ENCODE measurements at places on chromosomes 7 and 10. TPM values are rescaled to one million over a fixed set of nuclear protein-coding genes. Genes with fewer than 3 reads are reported as not detected.

The GPR26 gene
- not detected for total RNA-seq

The COPS6 gene
- 158 TPM for total RNA-seq

The UTF1 gene
- total RNA-seq: not detected

The SPDYE8 gene
- not detected for total RNA-seq

The NXPH1 gene
- total RNA-seq: not detected

The SPDYE2 gene
- not detected for total RNA-seq

The SFXN2 gene
- total RNA-seq: 11.7 TPM

The EBF3 gene
- 0.36 TPM for total RNA-seq

The MMRN2 gene
- total RNA-seq: 0.56 TPM

The SFRP4 gene
- not detected for total RNA-seq

The AQP1 gene
- 0.18 TPM for total RNA-seq

The ADCY1 gene
- 0.18 TPM for total RNA-seq

The SPAG6 gene
- not detected for total RNA-seq

The BHLHA15 gene
- total RNA-seq: not detected

The LIPM gene
- not detected for total RNA-seq

The DIP2C gene
- 8.6 TPM for total RNA-seq

The LIPF gene
- not detected for total RNA-seq

The HTR5A gene
- total RNA-seq: not detected

The GALNT17 gene
- not detected for total RNA-seq

The CAMK2B gene
- total RNA-seq: 0.18 TPM

The C7orf57 gene
- not detected for total RNA-seq

The EFCAB10 gene
- total RNA-seq: not detected

The TFPI2 gene
- 48.9 TPM for total RNA-seq

The RGR gene
- not detected for total RNA-seq

The TFEC gene
- total RNA-seq: 0.28 TPM

The SCART1 gene
- 0.28 TPM for total RNA-seq

The INA gene
- 6.4 TPM for total RNA-seq

The PAX4 gene
- total RNA-seq: not detected

The CXCL12 gene
- 15.8 TPM for total RNA-seq

The GIMAP5 gene
- total RNA-seq: not detected

The FAM24B gene
- 1.6 TPM for total RNA-seq

The ZNF503 gene
- total RNA-seq: 0.83 TPM

The C10orf53 gene
- total RNA-seq: not detected

The DENND11 gene
- 5.0 TPM for total RNA-seq

The CPEB3 gene
- total RNA-seq: 0.18 TPM

The NODAL gene
- not detected for total RNA-seq

The IMMP2L gene
- 9.3 TPM for total RNA-seq

The STEAP4 gene
- total RNA-seq: not detected
